ENCODE measurements at places on chromosomes 2 and 18. TPM values are rescaled to one million over a fixed set of nuclear protein-coding genes. Genes with fewer than 3 reads are reported as not detected.
A peak's percentile ranks its signal among the peaks of the same experiment; 100 is the strongest.

- DNase-seq: peak; percentile 22
Measured at GRCh38 chr2:150376553-150377335, 110.7 kb downstream of the RND3 start.

- no peak for DNase-seq
Measured at GRCh38 chr18:14940735-14941134, 192.8 kb downstream of the ANKRD30B start.

DNA sequence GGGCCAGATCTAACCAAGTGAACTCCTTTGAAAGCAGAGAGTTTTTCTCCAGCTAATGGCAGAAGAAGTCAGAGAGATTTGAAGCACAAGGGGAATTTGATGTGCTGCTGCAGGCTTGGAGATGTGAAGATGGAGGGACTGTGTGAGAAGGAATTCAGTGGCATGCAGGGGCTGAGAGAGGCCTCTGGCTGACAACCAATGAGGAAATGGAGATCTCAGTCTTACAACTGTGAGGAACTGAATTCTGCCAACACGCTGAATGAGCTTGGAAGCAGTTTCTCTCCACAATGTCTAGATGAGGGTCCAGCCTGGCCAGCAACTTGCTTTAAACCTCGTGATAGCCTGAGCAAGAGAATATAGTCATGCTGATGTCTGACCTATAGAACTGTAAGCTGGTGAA lies 224.1 kb upstream of the DPP10 start:
- DNase-seq: no peak

DNA sequence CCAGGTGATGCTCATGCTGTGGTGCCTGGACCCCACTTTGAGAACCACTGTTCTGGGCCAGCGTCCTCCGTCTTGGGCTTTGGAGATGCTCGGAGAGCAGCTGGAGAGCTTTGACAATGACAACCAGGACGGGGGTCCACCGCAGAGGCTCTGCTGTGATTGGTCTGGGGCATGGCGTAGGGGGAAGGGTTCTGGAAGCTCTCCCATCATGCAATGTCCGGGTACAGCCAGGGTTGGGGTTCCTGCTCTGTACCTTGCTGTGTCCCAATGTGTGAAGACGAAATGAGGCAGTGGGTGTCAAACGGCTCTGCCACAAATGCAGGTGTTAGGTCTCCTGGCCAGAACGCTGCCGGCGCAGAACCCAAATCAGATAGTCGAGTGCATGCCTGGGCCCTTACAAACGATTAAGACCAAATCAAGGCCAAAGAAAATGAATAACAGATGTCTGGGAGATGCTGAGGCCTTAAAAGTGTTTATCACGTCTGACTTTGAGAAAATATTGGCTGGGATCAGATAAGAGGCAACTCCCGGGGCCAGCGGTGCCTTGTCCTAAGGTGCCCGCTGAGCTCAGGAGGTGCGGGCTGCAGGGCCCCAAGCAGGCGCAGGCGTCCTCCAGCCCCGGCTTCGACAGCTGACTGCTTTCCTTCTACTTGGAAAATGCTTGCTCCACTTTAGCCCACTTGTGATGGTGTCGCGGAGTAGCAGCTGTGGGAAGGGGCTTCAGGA lies 117.2 kb downstream of the VAPA start:
- DNase-seq: no peak

GRCh38 chr2:176535467-176536113 lies 266.3 kb downstream of the MTX2 start:
- no peak for DNase-seq

ABCG8 gene
- not detected for total RNA-seq

All from activated CD4-positive, alpha-beta T cell treated with anti-CD3 and anti-CD28 coated beads, Interleukin-2, amount 10 ng/mL, durations not matched to agents 24 days and 14 days (primary cell).